ENCODE measurements at places on chromosomes 1 and 21.
A peak's percentile ranks its signal among the peaks of the same experiment; 100 is the strongest.

DNA sequence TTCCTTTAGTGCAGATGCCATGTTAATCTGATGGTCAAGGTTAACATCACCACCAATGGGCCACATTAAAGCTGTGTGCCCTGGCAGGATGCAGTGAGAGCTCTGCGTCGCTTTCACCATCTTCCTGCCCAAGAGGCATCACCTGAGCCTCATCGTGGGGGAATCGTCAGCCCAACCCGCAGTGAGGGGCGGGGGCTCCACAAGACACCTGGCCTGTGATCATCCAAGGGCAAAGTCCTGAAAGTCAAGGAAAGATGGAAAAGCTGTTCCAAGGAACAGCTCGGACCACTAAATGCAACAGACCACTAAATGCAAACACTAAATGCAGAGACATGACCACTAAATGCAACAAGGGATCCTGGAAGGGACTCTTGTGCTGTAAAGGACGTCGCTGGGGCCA, 49.9 kb downstream of the WDR4 start:
- no peak for DNase-seq

GRCh38 chr21:14543983-14544382, 2.1 kb downstream of the SAMSN1 start:
- DNase-seq, result no peak

DNA sequence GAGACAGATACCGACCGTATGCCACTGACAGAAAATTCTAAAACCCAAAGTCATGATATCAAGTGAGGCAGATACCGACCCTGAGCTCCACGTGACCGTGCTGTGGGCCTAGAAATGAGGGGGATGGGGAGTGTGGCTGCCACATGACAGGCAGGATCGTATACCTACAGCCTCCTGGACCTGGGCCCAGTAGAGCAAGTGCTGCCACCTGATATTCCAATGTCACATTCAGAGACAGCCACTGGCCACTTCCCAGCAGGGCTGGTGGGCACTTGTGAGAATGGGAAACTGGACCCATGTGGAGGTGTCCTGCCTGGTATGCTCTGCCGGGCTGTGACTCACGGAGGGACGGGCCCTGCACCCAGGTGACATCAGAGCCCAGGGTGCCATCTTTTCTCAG, 44.6 kb upstream of the CLDN14 start:
- DNase-seq, result no peak

DNA sequence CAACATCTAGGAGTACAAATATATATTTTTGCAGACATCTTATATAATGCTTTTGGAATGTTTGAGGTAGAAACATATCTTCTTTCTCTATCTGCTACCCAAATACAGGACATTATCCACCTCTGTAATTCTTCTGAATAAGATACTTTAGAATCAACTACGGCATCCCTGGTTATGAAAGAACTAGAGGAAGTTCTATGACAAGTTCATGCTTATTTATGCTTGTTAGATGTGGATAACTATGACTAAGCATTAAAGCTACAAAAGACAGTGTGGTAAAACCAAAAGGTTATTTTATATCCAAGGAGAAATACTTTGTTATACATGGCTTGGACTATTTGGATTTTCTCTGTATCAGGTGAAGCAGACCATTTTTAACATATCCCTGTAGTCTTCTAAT, 894.0 kb downstream of the KCNT2 start:
- DNase-seq, result no peak

DNA sequence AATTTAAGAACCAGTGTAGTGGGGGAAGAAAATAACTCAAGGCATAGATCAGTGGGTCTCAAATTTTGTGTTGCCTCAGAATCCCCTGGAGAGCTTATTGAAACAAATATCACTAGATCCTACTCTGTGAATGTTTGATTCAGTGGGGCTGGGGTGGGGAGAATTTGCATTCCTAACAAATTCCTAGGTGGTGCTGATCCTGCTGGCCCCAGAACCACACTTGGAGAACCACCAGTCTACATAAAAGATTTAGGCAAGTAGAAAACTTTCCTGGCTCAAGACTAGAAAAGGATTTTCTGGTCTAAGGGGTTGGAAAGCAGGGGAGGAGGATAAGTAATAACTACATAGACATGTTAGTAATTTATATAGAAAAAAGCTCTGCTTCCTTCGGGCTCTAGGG, 34.1 kb upstream of the C1orf21 start:
- no peak for DNase-seq

DNA sequence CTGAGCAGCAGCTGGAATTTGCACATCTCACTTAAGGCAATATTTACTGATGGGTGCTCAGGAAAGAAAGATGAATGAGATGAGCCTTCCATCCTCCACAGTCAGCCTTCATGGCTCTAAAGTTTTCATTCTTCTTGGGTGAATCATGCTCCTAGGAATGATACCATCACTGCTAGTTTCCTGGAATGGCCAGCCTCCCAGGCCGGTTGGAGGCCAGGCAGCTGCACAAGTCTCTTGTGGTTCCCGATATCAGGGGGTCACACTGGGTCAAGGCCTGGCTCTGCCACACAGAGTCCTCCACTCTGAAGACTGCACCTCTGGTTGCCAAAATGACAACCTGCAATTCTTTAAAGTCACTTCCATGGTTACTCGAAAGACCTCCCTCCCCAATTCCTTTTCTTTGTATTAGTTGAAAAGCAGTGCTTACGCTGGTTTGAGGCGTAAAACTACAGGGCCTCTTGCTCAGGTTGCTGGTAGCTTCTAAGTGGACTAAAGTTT, 46.2 kb upstream of the PALMD start:
- no peak for DNase-seq

GRCh38 chr1:109641861-109642260, 14.0 kb upstream of the GSTM4 start:
- no peak for DNase-seq

- DNase-seq, result peak; percentile 60
Observed at GRCh38 chr1:3890389-3891328, 9.4 kb downstream of the C1orf174 start.

DNA sequence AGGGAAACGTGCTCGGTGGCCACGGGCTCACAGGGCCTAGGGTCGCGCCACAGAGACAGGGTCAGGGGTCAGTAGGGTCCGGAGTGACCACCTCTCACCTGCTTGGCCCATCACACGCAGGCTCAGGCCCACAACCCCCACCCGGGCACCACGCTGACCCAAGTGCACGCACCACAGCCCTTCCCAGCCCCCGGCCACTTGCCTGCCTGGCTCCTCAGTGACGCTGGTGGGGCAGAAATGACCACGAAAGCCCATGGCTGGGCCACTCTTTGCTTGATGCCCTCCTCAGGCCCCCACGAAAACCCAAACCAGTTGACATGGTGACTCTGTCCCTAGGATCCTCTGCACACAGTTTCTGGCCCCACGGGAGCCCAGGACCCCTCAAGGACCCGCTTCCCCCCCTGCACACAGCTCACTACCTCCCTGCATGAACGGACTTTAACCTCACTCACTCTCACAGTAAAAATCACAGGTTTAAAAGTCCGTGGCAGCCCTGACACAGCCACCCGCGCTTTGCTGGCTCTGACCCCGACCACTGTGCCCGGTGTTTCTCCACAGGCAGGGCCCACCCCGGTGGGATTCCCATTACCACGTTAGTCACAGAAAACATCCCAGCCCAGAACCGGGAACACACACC, 20.7 kb downstream of the NADK start:
- DNase-seq, result no peak

- no peak for DNase-seq
Observed at GRCh38 chr21:25944672-25945213, 210.0 kb downstream of the GABPA start.

DNA sequence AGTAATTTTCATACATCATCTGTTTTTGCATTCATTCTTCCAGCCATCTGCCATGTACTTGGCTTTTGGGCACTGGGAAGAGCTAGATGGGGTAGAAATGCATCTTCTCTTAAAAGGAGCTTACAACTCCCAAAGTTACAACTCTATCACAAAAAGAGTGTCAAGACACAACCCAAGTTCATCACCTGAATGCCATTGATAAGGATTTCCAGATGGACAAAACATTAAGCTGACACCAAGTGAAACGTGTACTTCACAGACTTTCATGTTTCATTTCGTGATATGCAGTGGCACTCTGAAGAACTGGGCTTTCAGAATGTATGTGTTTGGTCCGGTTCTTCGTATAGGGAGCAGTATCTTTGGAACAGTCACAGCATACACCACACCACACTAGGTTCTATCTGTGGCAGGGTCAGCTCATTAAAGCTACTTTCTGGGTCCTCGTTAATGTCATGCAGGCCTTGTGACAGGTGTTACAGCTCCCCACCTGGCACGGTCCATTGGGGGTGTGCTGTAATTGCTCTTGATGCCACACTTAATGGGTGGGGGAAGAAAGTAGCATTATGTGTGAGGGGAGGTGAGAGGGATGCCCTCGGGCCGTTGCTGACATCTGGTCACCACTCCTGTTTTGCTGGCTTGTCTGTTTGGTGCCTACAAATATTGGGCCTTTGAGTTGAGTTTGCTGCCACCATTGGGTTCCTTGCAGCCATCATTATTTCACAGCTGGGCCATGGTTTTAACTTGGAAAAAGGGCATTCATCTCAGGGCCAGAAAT, 164.9 kb downstream of the NFIA start:
- DNase-seq, result no peak

GRCh38 chr1:31679676-31680230, 24.1 kb downstream of the COL16A1 start:
- no peak for DNase-seq

- DNase-seq, result no peak
Observed at GRCh38 chr1:31585736-31586365, 9.5 kb downstream of the TINAGL1 start.

GRCh38 chr1:10456048-10456447, 6.2 kb downstream of the CORT start:
- no peak for DNase-seq
